Stimulated activated CD8-positive, alpha-beta memory T cell treated with anti-CD3 and anti-CD28 coated beads, Interleukin-12 subunit alpha, Interleukin-12 subunit beta, amount 100 ng/mL, for 4 hours (primary cell): ENCODE measurements at places on chromosomes 5 and 9.

DNA sequence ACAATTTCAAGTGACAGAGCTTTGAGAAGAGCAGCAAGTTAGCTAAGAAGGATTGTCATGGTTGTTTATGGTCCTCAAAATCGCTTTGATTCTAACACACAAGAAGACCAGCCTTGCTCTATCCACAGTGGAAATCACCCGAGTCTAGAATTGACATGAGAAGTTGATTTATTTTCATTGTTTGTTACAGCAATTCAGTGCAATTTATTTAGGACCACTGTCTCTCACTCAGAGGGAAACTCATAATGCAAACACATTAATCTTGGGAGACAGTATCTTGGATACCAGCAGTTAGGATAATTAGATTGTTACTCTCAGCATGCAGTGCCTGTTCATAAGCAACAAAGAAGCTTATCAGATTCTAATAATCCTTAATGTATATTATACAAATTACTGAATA is 498.9 kb downstream of the NTRK2 start:
- no peak for DNase-seq

- DNase-seq, result no peak
These were observed 44.3 kb upstream of the COL5A1 start for GRCh38 chr9:134597041-134597913.

DNA sequence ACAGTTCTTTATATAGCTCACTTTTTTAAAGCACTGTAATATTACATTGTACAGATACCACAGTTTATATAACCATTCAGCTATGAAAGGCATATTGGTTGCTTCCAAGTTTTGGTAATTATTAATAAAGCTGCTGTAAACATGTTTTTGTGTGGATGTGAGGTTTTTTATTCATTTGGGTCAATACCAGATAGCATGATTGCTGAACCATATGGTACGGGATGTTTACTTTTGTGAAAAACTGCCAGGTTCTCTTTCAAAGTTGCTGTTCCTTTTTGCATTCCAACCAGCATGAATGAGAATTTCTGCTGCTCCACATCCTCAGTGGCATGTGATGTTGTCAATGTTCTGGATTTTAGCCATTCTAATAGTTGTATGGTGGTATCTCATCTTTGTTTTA is 439.6 kb upstream of the NMUR2 start:
- DNase-seq, result no peak

- DNase-seq, result no peak
These were observed 237.5 kb downstream of the GADD45G start for GRCh38 chr9:89842267-89842768.

DNA sequence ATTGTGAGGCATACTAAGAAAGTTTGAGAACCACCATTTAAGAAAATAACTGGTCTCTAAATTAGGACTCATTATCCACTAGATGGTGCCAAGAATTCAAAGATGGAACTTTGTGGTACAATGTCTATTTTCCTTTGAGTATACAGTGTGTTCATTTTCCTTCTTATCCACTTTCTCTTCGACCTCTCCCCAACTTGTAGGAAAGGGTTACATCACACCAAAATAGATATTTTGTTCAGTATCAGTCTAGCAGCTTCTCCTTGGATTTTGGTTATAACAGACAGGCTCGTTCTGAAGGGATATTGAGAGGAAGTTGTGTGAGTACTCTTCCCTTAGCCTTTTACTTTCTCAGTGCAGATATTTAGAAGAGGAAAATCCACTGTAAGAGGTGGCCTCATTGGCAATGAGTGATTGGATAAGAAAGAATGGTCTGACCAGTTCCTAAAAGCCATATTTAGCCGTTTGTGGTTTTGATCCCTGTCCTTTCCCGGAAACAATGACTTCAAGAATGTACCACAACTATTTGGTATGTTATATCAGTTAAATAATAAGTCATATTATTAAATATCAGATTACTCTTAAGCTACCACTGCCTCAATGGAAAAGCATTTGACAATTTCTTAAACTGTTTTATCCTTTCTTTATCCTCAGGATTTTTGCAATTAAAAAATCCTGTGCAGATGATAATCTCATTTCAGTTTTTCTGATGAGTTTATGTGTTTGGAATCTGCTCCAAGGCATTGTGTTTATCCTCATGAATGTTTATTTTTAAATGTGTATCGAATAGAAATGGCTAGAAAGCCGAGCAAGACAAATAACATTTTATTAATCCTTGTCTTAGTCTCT is 69.0 kb upstream of the GRAMD2B start:
- no peak for DNase-seq

DNA sequence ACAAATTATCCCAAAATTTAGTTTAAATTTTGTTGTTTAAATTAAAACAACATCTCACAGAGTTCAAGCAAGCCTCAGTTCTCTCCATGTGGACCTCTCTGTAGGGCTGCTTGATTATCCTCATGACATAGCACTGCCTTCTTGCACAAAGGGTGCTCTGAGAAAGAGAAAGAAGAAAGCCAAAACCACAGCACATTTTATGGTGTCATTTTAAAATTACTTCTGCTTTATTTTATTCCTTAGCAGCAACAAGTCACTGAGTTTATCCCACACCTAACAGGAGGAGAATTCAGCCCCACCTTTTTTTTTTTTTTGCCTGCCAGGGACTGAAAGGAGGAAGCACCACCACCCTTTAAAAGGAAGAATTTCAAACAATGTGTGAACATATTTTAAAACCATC is 12.8 kb upstream of the KCNV2 start:
- DNase-seq, result no peak

- no peak for DNase-seq
These were observed 39.1 kb downstream of the SH3RF2 start for GRCh38 chr5:145975361-145976066.

GRCh38 chr5:38707352-38708210 is 138.2 kb upstream of the OSMR start:
- DNase-seq, result no peak

DNA sequence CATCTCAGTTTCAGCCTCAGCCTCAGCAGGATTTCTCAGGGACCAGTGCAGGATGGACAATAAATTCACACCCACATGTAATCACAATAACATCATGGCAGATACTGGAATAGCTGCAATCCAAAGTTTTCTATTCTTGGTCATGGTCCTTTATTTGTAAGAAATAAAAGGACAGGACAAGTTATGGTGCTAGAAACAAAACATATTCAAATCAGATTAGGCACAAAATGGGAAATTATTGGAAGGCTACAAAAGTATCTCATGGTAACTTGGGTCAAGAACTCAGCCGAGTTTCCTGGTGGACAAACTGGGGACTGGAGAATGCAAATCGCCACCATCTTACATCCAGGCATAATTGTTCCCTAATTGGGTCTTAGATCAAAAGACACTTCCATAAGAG is 1768.2 kb upstream of the WWC1 start:
- DNase-seq, result no peak

DNA sequence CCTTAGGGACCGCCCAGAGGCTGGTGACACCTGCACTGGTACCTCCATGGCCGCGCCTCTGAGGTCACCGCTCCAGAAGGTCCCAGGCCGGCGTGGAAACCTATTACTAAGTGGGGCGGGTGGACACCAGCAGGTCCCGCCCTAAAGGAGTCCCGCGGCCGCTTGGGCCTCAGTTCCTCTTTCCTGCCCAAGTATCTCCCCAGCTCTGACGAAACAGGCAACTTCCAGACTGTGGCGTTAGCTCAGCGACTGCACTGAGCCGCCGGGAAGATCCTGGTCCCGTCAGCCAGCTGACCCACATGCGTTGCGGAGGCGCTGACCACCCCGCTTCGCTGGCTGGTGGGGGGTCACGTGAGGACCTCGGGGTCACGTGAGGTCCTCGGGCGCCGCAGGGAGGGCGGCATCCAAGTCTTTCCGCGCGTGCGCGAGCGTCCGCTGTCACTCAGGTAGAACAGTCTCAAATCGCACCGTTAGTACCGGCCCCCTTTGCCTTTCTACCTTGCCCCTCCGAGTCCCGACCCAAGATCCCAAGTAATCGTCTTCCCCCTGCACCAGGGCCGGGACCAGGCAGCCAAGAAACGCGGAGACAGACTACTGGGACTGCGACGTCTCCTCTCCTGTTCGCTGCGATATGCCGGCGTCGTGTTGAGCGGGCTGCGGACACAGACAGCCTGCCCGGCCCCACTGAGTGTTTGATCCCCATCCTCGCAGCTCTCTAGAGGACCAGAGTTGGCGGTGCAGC is 53.7 kb upstream of the KDM4C start:
- peak; percentile 76 for DNase-seq

GRCh38 chr5:180297587-180298282 is 5.9 kb upstream of the MAPK9 start:
- no peak for DNase-seq

GRCh38 chr9:131840220-131840619 is 100.3 kb upstream of the RAPGEF1 start:
- no peak for DNase-seq

GRCh38 chr5:68178579-68178978 is 37.0 kb upstream of the PIK3R1 start:
- no peak for DNase-seq

GRCh38 chr5:92907938-92908606 is 672.9 kb downstream of the NR2F1-AS1 start:
- no peak for DNase-seq

- no peak for DNase-seq
These were observed 215.8 kb downstream of the HSPA4 start for GRCh38 chr5:133267601-133268000.

DNA sequence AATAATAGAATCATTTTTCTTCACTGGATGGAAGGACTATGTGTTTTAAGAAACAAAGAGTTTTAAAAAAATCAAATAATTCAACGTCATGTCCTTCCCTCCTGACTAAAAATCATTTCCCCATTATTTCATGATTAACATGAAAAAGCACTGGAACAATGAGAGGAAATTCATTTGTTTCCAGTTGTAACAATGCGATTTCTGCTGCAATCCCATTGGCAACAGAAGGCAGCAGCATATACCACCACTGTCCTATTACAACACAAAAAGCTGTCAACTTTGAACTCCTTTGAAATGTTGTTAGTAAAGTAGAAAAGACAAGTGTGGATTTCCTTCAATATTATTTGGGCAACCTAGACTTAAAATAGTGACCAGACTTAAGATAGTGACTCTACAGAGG is 3.1 kb downstream of the C5orf63 start:
- no peak for DNase-seq

- no peak for DNase-seq
These were observed 400.3 kb downstream of the EBF1 start for GRCh38 chr5:158699298-158699880.

- DNase-seq, result no peak
These were observed 208.8 kb downstream of the DAB2IP start for GRCh38 chr9:121860213-121860612.

GRCh38 chr9:76415731-76416130 is 21.5 kb upstream of the RFK start:
- no peak for DNase-seq

- no peak for DNase-seq
These were observed 64.5 kb downstream of the LNPEP start for GRCh38 chr5:97000391-97000790.

- no peak for DNase-seq
These were observed 106.4 kb upstream of the DHFR start for GRCh38 chr5:80761176-80761575.

GRCh38 chr5:1860949-1861348 is 21.8 kb downstream of the IRX4 start:
- no peak for DNase-seq

DNA sequence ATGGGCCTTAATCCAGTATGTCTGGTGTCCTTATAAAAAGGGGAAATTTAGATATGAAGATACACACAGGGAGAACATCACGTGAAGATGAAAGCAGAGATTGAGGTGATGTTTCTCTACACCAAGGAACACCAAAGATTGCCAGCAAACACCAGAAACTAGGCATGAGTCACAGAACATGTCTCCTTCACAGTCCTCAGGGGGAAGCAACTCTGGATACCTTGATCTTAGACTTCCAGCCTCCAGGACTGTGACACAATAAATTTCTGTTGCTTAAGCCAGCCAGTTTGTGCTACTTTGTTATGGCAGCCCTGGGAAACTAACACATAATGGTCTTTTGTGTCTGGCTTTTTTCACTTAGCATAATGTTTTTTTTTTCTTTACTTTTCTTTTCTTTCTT is 41.2 kb upstream of the STRBP start:
- no peak for DNase-seq

DNA sequence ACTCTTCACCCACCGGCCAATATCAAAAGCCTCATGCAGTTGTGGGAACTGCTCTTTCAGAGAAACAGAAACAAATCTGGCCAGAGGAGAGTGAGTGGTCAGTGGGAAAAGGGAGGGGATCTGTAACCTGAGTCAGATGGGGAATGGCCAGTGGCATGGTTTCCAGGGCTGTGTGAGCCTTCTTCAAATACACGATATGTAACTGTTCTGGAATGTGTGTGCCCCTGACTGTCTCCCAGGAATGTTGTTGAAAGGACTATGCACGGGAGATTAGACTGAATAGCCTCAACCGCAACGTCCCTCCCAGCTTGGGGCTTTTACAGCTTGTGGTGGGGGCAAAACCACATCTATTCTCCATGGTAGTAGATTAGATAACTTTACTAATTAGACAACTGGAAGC is 60.8 kb downstream of the SH3TC2 start:
- no peak for DNase-seq

- no peak for DNase-seq
These were observed 17.0 kb downstream of the TICAM2 start for GRCh38 chr5:115585265-115585664.

GRCh38 chr9:70094747-70095146 is 51.1 kb downstream of the MAMDC2 start:
- DNase-seq, result no peak

GRCh38 chr9:86354818-86355309 is 654 bp upstream of the TUT7 start:
- no peak for DNase-seq

DNA sequence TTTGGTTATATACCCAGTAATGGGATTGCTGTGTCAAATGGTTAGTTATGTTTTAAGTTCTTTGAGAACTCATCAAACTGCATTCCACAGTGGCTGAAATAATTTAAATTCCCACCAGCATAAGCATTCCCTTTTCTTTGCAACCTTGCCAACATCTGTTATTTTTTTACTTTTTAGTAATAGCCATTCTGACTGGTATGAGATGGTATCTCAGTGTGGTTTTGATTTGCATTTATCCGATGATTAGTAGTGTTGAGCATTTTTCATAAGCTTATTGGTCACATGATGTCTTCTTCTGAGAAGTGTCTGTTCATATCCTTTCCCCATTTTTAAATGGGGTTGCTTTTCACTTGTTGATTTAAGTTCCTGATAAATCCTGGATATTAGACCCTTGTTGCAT is 435.7 kb upstream of the RIOK2 start:
- no peak for DNase-seq
